ENCODE measurements at places on chromosomes 7 and 10.

GRCh38 chr7:148772297-148773089 is 73.8 kb downstream of the CUL1 start:
- no peak for DNase-seq

GRCh38 chr10:70784471-70784870 is 706 bp downstream of the TBATA start:
- no peak for DNase-seq

DNA sequence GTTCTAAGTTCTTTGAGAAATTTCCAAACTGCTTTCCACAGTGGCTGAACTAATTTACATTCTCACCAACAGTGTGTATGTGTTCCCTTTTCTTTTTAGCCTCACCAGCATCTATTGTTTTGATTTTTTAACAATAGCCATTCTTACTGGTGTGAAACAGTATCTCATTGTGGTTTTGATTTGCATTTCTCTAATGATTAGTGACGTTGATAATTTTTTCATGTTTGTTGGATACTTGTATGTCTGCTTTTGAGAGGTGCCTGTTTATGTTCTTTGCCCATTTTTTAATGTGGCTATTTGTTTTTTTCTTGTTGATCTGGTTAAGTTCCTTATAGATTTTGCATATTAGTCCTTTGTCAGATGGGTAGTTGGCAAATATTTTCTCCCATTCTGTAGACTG is 191.4 kb downstream of the AGMO start:
- DNase-seq = no peak

GRCh38 chr7:17126413-17127268 is 171.8 kb upstream of the AHR start:
- DNase-seq = peak; percentile 66

DNA sequence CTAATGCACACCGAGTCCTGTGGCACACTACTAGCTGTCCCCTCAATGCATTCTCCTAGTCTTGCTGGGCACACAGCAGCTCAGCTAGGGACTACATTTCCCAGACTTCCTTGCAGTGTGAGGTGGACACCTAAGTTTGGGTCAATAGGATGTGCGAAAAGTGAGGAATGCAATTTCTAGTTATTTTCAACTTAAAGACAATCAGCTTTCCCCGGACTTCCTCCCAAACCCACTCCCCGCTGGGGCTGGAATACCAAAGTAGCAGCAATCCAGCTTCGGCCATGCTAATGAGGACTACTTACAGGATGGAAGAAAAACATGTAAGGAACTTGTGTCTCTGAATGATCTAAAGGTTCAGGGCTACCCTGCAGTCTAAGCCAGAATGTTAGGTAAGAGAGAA is 286.4 kb upstream of the LRRN3 start:
- no peak for DNase-seq

- DNase-seq = no peak
Observed at GRCh38 chr7:130990178-130990832, 256.3 kb upstream of the KLF14 start.

GRCh38 chr10:78862328-78862640 is 206.5 kb upstream of the ZMIZ1 start:
- DNase-seq = no peak

- no peak for DNase-seq
Observed at GRCh38 chr7:6590645-6591110, 857 bp downstream of the INTS15 start.

GRCh38 chr10:109205929-109206585 is 717.3 kb downstream of the XPNPEP1 start:
- DNase-seq = peak; percentile 34

GRCh38 chr7:67100956-67101361 is 104.3 kb downstream of the TYW1 start:
- peak; percentile 85 for DNase-seq

GRCh38 chr10:24701447-24701846 is 22.2 kb downstream of the ARHGAP21 start:
- DNase-seq = peak; percentile 15

DNA sequence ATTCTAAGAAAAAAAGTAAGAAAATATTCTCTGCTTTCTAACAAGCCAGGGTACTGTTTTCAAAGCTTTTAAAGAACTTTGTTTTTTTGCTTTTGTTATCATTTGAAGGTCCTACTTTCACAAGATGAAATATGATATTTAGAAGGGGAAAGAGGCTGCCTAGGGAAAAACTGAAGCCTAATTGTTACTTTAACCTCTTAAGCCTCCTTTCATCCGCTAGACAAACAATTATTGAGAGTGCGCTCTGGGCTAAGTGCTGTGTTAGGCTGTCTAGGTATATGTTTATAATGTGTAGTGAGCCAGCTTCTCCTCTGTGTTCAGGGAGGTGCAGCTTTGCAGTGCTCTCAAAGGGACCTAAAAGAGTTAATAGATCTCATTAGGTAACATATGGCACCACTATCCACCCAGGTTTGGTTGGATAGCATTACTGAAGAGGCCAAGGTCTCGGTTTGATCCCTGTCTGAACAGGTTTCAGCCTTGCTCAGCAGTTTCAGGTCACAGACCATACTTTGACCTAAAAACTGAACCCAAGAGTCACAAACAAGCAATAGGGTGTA is 17.9 kb downstream of the PDK4 start:
- peak; percentile 80 for DNase-seq

GRCh38 chr7:1438208-1438607 is 21.1 kb downstream of the MICALL2 start:
- DNase-seq = no peak

- DNase-seq = no peak
Observed at GRCh38 chr10:1182280-1183032, 126.3 kb downstream of the WDR37 start.

GRCh38 chr7:80794631-80795573 is 123.9 kb downstream of the SEMA3C start:
- no peak for DNase-seq

DNA sequence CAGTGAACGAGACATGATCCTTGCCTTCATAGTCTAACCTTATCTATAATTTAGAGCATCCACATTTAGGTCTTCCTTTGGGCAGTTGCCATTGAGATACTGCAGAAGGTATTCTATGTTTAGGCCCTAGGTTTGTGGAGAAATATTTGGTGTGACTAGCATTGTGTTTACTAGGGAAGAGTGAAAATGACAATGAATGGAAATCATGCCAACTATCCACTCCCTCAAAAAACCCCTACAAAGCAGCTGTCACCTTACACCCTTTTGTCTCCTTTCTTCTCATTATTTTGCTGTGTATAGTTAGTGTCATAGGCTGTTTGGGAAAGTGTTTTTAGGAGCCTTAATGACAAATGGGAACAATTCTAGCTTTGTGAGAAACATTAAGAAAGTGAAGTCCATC is 3.2 kb downstream of the CCNJ start:
- no peak for DNase-seq

GRCh38 chr10:5616836-5617235 is 49.6 kb downstream of the ASB13 start:
- DNase-seq = no peak

DNA sequence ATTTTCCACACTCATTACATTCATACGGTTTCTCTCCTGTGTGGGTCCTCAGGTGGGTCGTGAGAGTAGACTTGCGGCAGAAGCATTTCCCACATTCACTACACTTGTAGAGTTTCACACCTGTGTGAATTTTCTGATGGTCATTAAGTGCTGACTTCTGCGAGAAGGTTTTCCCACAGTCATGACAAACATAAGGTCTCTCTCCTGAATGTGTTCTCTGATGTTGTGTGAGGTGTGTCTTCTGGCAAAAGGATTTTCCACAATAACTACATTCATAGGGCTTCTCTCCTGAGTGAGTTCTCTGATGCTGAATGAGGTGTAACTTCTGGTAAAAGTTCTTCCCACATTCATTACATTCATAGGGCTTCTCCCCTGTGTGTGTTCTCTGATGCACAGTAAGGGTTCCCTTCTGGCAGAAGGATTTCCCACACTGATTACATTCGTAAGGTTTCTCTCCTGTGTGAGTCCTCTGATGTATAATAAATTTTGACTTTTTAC is 15.1 kb downstream of the ZNF12 start:
- no peak for DNase-seq

DNA sequence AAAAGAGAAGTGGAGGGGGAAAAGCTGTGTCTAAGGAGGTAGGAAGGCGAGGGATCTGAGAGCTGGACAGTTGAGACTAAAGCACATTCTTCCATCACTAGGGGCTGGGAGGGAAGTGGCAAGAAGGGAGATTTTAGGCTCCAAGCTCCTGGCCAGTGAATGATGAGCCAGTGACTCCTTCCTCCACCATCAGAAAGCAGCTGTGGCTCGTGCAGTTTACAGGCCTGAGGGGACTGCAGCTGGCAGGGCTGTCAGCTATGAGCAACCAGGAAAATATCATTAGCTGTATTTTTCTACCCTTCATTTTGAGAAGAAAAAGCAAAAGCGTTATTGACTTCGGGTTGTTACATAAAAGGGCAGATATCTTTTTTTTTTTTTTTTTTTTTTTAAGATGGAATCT is 60.7 kb downstream of the GPAM start:
- DNase-seq = no peak

DNA sequence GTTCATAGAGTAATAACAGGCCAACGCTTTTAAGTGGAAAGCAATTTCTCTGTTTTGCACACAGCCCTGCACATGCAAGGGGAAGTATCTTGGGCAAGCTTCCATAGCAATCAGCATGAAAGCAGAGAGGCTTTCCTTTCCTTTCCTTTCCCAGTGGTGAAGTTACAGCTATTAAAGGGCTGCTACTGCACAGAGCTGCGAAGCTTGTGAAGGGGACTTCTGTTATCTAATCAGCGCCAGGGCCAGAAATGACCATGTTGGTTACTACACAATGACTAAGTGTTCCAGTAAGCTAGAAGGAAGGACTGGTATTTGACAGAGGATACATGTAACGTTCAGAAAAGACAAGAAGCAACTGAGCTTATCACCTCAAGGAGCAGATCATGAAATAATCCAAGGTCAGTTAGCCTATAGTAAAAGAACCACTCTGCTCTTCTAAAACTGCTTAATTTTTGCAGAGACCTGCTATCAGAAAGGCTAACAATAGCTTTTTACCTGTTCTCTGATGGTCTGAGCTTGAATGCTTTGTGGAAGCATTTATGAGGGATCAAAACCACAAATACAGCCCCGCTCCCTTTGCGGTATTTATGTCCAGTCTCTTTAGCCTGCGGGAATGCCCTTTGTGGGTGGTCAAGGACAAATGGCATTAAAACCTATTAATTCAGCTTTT is 45.9 kb downstream of the SGMS1 start:
- peak; percentile 66 for DNase-seq

DNA sequence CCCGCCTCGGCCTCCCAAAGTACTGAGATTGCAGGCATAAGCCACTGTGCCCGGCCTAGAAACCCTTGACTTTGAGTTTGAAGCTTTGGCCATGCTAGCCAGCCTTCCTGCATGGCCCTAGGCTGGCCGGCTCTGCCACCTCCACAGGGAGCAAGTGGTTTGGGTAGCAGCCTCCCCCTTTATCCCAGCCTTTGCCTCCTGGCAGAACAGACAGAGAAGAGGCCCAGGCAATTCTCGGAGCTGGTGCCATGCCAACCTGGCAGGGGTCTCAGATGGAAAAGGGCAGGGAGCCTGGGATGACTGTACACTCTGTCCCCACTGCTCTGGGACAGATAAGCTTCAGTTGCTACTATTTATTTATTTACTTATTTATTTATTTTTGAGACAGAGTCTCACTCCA is 39.4 kb downstream of the SRRM3 start:
- no peak for DNase-seq

DNA sequence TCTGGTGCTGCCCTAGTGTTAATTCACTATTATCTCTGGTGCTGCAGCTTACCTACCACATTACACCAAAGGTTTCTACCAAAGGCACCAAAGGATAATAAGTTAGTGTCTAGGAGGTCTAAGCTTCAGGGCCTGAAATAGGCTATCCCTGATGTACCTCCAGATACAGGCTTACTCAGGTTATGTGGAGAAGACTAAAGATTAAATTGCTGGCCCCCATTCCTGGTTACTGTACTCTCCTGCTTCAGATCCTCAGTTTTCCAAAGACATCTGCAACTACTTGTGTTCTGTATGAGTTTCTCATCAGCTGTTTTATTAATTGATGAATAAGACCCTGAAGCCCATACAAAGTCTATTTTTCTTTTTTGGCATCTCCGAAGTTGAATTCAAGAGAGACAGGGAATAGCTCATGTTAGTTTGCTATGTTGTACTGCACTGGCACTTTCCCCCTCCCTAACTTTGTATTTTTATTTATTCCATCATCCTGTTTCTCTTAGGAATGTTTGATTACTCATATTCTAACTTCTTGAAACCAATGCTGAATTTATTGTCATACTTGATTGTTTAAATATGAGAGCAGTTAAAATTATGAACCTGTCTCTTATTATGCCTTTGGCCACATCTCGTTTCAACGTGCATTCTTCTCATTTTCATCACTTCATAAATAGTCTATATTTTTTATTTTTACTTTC is 85.9 kb downstream of the PON1 start:
- no peak for DNase-seq

DNA sequence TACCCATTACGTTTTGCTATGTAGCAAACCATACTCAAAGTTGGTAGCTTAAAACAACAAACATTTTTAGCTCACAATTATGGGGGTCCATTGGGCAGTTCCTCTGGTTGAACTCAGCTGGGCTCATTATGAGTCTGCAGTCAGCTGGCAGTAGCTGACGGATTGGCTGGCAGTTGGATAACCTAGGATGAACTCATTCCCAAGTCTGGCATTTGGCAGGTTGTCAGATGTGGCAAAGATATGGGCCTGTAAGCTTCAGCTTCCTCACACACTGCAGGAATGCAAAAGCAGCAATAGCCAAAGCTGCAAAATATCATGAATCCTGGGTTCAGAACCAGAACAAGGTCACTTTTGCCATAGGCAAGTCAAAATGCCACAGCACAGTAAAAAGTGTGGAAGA is 412.2 kb upstream of the SORCS1 start:
- no peak for DNase-seq

GRCh38 chr7:91034459-91035368 is 229.5 kb upstream of the FZD1 start:
- peak; percentile 67 for DNase-seq

DNA sequence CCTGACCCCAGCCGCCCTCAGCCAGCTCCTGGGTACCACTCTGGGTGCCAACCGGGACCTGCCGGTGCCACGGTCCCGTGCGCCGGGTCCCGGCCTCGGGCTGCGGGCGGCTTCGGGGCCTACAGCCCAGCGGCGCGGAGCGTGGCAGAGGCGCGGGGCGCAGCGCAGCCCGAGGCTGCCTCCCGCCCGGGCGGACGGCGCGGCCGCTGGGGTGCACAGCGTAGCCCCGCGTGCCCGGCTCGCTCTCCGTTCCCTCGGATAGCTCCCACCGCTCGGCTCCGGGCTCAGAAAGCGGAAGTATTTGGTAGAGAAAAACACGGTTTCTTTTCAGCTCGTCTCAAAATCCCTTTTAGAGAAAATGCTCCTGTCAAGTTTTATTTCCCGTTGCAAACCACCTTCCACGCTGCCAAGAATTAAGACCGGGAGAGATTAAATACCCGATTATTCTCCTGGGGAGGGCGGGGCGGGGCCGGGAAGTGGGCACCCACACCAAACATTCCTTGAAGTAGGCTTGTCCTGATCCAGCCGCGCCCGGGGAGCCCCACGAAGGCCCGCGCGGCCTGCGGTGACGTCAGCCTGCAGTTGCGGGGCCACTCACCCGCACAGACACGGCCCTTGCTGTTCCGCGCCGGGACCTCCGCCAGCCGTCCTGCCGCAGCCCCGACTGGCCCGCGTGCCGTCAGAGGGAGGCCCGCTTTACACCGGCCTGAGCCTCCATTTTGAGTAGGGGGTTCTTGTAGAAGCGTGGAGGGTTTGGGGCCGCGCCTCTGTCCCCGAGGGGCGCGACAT is 7.2 kb downstream of the HOXA13 start:
- DNase-seq = no peak

All from small intestine (tissue), 16 donors.